ENCODE measurements at places on chromosomes 3 and 15. TPM values are rescaled to one million over a fixed set of nuclear protein-coding genes. Genes with fewer than 3 reads are reported as not detected.

The NOX5 gene
- total RNA-seq, result 0.09 TPM

- no peak for DNase-seq
Measured at GRCh38 chr15:56367156-56367555, 1.9 kb downstream of the TEX9 start.

- DNase-seq, result no peak
Measured at GRCh38 chr3:40166997-40167396, 142.5 kb upstream of the EIF1B start.

GRCh38 chr15:35669021-35669420 is 123.1 kb upstream of the DPH6 start:
- DNase-seq, result no peak

The GOLGA6L25 gene
- total RNA-seq, result not detected

DNA sequence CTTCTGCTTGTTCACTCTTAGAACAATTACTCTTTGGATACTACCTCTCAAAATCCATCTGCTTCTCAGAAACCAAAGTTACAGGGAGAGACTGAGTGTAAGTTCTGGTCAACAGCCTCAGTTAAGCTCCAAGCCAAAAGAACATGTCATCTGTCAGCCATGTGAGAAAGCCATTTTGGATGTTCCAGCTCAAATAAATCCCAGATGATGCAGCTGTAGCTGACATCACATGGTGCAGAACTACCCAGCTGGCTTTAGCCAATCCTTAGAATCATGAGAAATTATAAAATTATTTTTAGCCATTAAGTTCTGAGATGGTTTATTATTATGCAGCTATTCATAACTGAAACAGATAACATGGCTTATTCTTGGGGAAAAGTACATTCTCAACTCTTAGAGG is 696.0 kb downstream of the ZNF385D start:
- no peak for DNase-seq

- no peak for DNase-seq
Measured at GRCh38 chr15:37397266-37398022, 297.1 kb upstream of the MEIS2 start.

DNA sequence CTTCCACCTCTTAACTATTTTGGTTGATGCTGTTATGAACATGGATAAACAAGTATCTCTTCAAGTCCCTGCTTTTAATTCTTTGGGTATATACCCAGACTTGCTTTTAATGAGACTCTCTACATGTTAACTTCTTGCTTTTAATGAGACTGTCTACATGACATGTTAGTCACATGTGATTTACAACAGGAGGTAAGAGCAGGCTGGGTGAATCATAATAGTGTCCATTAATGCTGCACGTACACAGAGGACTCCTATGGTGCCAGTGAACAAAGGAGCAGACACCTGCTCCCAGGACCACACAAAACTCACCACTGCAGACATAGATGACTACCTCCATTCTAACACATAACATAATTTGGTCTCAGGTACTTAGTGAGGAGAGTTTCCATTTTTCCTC is 273.4 kb upstream of the NSMCE3 start:
- no peak for DNase-seq

GRCh38 chr3:158443632-158444031 is 127.4 kb upstream of the MLF1 start:
- DNase-seq, result no peak
